Glutamatergic neuron (in vitro differentiated cells): ENCODE measurements at places on chromosomes 6 and 20. TPM values are rescaled to one million over a fixed set of nuclear protein-coding genes. Genes with fewer than 3 reads are reported as not detected.

- no peak for DNase-seq
- peaks cover 4% of the 10 kb centered on the region for H3K27me3 ChIP-seq
- no peak overlapping the region for H3K4me3 ChIP-seq
- no peaks in the 10 kb centered on the region for H3K36me3 ChIP-seq
- H3K27ac ChIP-seq = no peak overlapping the region
- H3K4me1 ChIP-seq = peaks cover 5% of the 10 kb centered on the region
These were observed 134.8 kb upstream of the PHACTR3 start for GRCh38 chr20:59469267-59470252.

Gene THBD
- total RNA-seq = not detected

DNA sequence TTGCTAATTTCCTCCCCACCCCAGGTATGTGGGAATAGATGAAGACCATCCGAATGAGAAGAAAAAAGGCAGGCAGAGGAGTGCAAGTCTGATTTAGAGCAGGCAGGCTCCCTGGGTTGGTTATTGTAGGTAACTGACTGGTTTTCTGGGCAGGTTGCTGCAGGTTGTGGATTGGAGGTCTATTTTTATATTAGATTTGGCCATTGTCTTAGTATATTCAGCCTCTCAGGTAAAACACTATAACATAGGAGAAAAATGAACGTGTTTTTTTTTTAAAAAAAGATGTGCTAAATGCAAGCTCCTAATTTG is 492 bp upstream of the TBC1D7 start:
- no peaks in the 10 kb centered on the region for H3K36me3 ChIP-seq
- peak overlapping the region; percentile 89 for H3K4me3 ChIP-seq
- DNase-seq = no peak
- peaks cover 6% of the 10 kb centered on the region for H3K4me1 ChIP-seq
- H3K27ac ChIP-seq = peak overlapping the region; percentile 84

DNA sequence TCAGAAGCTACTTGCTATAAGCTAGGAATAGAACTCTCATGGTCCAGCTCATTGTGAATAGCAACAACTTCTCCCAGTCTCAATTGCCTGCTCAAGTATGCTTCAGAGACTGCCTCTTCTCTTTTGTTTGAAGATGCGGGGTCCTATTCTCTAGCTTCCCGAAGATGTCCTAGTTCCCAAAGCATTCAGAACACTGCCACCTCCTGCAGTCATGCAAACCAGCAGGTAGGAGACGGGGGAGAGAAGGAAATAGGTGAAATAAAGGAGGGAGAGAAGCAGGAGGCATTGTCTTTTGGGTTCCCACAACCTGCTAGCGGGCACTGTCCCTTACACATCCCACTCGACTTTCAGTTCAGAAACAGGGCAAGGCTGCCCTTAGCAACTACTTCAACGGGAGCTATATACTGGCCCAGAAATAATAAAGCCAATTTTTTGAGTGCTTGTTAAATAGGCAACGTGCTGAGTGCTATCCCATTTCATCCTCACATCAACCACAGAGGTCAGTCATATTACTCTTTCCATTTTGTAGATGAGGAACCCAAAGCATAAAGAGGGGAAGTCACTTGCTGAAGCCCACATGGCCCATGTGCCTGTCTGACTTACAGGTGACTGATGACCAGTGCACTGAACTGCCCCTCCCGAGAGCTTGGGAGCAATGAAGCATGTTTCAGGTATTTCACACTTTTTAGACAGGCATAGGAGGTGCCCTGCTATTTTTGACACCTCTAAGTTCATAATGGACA is 61.9 kb upstream of the ATXN1 start:
- peaks cover 4% of the 10 kb centered on the region for H3K4me1 ChIP-seq
- H3K27ac ChIP-seq = no peak overlapping the region
- H3K4me3 ChIP-seq = no peak overlapping the region
- no peak for DNase-seq
- H3K27me3 ChIP-seq = no peaks in the 10 kb centered on the region
